ACHN (cell line): ENCODE measurements at places on chromosomes 2 and 18.

DNA sequence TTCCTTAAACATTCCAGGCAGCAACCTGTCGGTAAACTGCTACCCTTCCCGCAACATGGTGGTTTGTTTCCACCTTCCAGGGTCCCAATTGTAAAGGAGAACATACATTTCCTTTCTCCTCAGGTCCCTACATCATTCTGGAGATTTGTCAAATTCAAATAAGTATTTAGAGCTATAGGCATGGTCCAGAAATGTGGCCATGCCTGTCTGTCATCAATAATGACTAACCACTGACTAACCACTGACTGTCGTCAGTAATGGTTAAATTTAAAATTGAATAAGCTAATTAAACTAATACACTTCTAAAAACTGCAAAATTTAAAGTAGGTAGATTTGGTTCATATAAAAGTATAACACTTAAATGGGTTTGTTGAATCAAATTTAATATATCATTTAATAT is 984.0 kb upstream of the SLC39A10 start:
- no peak for DNase-seq

DNA sequence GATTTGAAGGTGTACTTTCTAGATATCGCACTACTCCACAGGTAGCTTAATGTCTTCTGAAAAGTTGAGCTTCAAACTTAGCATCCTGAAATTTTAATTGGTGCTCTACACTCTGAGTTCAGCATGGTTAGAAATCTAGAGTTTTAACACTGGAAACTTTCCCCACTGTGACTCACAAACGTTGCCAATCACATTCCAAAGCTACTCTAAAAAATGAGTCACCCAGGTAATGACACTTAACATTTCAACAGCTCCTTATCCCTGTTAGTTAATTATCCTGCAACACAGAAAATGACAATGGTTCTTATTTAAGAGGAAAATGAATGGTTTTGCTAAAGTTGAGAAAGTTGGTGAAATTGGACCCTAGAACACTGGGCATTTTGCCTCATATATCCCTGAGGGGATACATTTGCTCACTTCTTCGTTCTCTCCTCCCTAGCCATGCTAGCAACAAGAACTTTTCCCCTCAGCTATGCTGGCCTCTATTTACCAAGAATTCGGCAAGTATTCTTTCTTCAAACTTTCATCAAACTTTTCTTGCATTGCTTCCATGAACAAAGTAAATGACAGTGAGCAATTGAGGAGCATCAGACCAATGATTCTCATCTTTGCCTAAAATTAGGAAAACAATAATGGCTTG is 1024.1 kb upstream of the KLHL29 start:
- no peak for DNase-seq

GRCh38 chr2:238739668-238740067 is 108.2 kb upstream of the TWIST2 start:
- DNase-seq = no peak

DNA sequence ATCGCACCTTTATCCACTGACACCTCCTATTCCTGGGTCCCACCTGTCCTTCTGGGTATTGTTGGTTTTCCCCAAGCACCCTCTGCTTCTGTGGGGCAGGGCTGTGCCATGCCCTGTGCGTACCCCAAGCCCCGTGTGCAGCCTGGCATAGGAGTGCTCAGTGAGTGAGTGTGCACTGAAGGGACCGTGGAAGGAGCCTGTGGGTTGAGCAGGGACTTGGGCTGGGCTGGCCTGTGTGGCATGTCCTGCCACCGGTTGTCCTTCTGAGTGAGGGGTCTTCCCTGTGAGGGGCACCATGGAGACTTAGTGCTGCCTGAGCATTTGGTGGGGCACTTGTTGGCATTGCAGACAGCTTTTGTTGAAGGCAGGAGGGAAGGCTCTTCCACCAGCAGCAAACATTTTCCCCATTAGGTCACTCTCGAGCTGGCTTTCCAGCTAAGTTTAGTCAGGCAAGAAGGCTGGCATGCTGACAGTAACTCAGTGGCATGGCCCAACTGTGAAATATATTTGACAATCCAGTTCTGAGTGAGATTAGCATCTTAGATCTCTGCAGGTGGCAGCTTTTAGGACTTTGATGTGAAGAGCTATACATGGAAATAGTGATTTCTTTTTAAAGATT is 64.7 kb downstream of the LPIN1 start:
- no peak for DNase-seq

DNA sequence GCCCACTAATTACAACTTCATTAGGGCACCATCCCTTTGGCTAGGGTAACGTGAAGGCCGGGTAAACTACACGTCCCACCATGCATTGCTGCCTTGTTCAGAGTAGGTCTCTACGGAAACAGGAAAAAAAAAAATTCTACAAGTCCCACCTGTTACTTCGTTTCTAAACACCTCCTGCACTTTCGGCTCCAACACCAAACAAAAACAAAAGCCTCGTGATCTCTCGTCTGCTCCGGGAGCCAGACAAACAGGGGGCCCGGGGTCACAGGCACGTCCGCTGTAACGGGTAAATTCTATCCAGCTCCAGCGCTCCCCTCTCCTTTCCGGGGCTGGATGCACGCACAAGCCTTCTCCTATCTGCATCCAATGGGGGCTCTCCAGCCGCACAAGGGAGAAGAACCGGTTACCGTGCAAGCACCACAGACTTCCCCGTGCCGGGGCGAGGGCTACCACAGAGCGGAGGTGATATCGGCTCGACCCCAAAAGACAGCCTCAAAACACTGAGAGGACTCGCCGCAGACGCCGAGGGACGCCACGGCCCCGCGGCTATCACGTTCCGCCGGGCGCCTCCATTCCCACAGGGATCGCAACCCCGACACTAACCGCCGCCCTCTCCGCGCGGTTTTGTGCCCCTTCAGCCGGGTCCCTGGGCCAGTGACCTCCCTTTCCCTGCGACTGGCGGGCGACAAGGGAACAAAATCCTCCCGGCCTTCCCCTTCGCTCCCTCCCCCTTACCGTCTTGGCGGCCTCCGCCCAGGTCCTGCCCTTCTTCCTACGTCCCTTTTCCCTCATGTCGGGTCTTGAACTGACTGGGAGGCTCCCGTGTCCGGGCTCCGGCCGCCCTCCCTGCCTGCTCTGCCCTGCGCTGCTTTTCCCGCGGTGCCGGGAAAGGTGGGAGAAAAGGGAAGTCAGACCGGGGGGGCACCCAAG is 591 bp downstream of the ASXL2 start:
- DNase-seq = peak; percentile 74

DNA sequence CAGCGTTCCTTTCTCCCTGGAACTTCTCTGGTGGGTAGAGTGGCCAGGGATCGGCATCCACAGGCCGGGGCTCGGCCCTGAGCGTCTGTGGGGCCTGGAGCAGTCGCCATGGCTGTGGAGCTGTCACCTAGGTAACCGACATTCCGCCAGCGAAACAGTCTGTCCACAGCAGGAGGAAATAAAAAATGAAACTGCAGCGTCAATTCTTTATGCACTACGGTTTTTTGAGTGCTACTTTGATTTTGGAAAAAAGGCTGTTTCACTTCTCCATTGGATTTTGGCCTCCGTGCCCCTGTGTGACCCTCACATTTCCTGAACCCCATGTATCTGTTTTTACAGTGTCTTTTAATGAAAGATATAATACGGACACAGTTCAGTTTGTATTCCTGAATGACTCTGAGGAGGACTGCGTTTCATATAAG is 163.4 kb downstream of the LDLRAD4 start:
- no peak for DNase-seq
